ENCODE measurements at places on chromosomes 6 and 20. TPM values are rescaled to one million over a fixed set of nuclear protein-coding genes. Genes with fewer than 3 reads are reported as not detected.

DNA sequence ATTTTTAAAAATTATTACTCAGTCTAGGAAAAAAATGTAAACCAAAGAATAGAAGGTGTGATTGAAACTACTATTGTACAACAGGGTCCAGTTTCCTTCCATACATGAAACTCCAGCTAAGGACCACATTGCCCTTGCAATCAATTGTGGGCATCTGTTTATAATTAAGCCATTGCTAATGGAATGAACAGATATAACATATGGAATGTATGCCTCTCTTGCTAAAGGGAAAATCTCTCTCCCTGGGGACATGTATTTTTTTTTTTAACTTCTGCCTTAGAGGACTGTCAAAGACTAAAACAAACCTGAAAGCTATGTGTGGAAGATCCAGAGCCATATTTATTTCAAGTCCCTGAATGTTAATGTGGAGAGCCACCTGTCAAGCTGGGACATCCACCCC is 336.8 kb upstream of the MANEA start:
- no peak for DNase-seq

GRCh38 chr6:134795691-134796090 is 154.2 kb downstream of the ALDH8A1 start:
- DNase-seq, result no peak

DNA sequence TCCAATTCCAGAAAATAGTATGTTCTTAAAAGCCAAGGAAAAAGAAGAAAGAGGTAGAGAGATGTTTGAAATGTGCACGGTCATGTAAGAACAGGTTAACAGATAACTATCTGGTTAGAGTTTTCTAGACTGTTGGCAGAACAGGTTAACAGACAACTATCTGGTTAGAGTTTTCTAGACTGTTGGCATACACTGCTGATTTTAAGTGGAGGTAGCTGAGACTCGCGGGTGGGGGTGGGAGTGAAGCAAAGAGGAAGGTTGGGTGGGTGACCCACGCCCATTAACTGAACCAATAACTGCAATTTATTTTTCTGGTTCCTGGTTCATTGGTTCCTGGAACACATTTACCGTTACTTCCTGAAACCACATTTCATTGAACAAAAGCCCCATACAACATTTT is 157.5 kb downstream of the ELOVL4 start:
- no peak for DNase-seq

DNA sequence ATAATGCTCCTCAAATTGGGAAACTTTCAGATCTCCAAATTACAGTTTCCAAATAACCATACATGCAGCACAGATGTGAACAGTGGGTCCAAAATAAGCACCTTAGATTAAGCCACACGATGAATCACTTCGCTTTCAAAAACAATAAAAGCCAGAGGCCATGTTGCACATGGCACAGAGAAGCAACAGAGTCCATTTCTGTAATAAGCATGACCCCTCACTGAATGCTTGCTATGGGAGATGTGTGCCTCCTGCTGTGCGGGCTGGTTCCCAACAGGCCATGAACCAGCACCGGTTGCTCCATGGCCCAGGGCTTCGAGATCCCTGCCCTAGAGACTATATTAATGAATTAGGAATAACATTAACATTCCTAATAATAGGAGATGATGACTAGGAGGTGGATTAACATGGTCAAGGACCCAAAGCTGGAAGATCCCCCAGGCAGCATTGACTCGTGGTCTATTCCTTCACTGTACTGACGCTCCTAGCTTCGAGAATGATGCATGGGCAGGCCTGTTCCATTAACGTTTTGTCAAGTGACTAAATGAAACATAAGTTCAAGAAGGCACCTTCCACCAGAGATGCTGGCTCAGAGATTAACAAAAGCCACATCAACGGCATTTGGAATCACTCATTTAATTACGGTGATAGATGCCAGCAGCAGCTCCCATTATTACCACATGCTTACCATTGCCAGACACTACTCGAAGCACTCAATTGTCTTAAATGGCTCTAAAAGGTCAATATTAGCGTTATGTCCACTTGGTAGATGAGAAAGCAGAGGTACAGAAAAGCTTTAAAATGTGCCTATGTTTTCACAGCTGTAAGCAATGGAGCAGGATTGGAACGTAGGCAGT is 470.6 kb upstream of the AGPAT4 start:
- no peak for DNase-seq

OTOR gene
- total RNA-seq, result not detected

PLEKHG1 gene
- 59.9 TPM for total RNA-seq

DNA sequence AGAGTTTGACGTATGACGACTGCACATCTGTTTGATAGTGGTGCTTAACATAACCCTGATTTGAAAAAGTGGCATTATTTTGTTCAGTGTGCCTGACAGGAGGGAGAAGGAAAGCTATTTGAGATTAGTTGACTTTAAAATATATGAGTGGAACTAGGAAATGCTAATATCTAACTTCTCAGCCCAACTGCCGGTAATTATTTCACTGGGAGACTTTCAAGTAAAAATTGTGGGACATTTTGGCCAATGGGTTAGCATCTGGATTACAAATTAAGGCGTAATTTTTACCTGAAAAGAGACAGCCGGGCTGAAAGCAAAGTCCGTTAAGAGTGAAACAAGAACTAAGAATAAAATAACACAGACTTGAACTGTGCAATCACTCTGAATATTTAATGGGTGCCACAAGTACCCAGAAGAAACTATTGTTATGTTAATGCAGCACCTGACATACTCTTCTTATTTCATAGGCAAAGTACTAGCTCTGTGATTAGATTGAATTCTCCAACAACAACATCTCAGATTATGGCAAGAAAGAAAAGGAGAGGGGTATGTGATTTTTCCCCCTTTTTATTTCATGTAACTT is 2.0 kb downstream of the HEY2 start:
- no peak for DNase-seq

DNA sequence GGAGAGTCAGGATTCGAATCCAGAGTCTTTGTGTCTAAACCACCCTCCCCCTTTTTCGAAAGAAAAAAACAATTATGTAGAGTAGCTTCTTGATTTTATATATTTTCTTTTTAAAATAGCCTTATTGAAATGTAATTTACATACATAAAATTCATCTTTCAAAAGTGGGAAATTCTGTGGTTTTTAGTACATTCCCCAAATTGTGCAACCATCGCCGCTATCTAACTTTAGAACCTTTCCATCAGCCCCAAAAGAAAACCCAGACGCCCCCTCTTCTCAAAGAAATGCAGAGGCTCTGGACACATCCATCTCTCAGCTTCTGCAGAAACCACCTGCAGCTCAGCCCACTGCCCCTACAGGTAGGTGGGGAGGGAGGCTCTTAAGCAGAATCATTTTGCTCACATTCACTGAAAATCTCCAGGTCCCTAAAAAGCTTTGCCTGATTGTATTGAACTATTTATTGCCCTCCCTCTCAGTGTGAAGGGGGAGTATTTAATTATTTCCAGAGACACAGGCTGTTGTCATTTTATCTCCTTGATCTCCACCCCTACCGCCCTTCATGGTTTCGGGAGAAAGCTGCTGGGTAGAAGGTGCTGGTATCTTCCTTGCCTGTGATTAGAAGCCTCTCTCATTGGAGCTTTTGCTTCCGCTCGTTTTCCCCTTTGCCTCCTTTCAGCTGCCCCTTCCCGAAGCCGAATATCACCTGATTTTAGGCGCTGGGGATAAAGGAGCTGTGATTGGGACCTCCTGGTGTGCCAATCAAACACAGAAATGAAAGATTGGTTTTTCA is 68.7 kb upstream of the KCNG1 start:
- no peak for DNase-seq

CYP24A1 gene
- total RNA-seq, result 0.71 TPM

- DNase-seq, result no peak
Measured at GRCh38 chr6:127267646-127268625, 1.3 kb downstream of the RNF146 start.

- DNase-seq, result no peak
Measured at GRCh38 chr6:36668591-36668990, 9.9 kb upstream of the CDKN1A start.

TINAG gene
- not detected for total RNA-seq

- no peak for DNase-seq
Measured at GRCh38 chr6:31558631-31559500, 11.5 kb downstream of the NFKBIL1 start.

- DNase-seq, result no peak
Measured at GRCh38 chr6:68724060-68724459, 89.0 kb downstream of the ADGRB3 start.

- DNase-seq, result no peak
Measured at GRCh38 chr20:59435518-59435917, 135.1 kb downstream of the EDN3 start.

DNA sequence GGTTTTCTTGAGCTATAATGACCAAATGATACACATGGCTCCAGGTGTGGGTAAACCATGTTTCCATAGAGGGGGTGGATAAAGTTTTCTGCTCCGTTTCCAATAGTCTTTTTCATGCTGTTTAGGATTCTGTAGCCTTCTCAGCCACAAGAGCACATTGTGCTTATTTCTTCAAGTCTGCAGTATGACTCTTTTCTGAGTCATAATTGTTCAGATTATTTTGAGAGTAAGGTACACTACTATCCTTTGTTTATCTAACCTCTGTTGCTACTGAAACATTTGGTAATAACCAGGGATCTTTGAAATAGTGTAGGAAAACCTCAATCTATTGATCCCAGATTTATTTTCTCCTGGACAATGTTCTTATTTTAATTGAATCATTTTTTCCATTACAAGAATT is 247.9 kb upstream of the BMP2 start:
- no peak for DNase-seq

- no peak for DNase-seq
Measured at GRCh38 chr6:15355683-15356099, 109.8 kb downstream of the JARID2 start.

GRCh38 chr6:35804996-35805736 is at the start of gene LHFPL5:
LHFPL5 (plus strand) TSS chr6:35805352; CDS start chr6:35805671, 319 bp downstream.
- DNase-seq, result no peak

DNA sequence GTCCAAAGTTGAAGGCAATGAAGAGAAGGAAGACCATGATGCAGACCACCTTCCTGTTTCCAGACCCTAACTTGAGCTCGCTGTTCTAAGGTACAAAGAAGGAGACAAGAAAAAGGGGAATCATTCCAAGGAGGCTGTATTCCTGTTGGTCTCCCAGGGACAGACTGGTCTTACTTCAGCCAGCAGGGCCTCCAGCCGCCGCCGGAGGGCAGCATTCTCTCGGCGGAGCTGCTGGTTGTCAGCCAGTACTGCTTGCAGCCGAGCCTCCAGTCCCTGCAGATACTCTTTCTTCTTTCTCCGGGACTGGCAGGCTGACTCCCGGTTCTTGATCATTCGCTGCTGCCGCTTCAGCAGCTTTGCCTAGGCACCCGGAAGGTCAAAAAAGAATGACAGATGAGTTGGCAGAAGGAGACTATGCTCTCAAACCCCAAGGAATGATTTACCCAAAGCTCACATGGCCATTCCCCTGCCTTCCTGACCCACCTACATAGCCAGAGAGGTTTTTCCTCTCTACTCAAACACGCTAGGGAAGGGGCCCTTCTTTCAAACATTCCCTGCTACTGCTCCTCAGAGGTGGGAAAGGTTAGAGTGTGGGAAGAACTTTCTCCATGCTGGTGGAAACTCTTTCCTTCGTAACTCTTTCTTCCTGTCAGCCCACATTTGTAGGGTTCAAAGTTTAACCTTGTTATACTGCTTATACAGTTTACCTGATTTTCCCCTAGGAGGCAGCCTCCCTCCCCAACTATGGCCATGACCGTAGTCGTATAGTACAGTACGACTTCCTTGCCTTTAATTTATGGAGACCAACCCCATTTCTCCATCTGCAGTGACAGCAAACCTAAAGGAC is 9.0 kb downstream of the ATF6B start:
- DNase-seq, result peak; percentile 96

PKIG gene
- total RNA-seq, result 42.6 TPM

RGL2 gene
- 79.7 TPM for total RNA-seq

DNA sequence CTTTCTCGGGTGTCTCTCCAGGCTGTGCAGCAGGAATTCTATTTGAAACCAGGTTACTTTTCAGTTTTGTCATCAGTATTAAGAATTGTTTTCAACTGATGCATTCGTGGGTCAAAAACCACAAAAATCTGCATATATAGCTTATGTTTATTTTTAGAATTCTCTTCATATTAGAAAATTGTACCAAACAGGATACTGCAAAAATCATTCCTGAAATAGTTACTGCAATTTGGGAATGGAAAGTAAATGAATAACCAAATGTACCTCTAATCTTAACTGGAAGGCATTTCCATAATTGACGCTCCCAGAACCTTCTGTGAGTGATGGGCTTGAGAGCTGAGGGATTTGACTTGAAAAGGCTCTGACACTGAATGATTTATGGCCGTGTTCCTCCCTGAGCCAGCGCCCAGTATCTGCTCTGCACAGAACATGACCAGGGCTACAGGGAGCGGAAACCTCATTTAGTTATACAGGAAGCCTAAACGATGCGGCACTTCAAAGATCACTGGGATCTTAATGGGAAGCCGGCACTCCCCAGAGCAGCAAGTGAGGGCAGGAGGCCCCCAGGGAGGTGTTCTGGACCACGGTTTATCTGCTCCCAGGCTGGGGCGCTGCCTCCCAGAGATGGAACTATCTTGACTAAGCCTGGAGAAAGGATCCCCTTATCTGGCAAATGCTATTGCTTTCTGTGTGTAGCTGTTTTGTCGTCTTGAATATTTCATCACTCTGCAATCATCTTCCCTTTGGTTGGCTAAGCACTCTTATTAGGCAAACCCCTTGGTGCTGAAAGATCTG is 446.0 kb downstream of the QKI start:
- DNase-seq, result peak; percentile 82

GLP1R gene
- 0.10 TPM for total RNA-seq

All from lower leg skin (tissue), 4 donors.